ENCODE measurements at places on chromosomes 7 and 10. TPM values are rescaled to one million over a fixed set of nuclear protein-coding genes. Genes with fewer than 3 reads are reported as not detected.

The LRIT1 gene
- not detected for total RNA-seq

The VENTX gene
- not detected for total RNA-seq

The AGAP5 gene
- total RNA-seq, result 4.2 TPM

The MRC1 gene
- total RNA-seq, result 2.0 TPM

The MAGI2 gene
- 99.1 TPM for total RNA-seq

The TCAF2 gene
- 0.49 TPM for total RNA-seq

The CYP2C8 gene
- total RNA-seq, result 0.74 TPM

The HIPK2 gene
- 20.4 TPM for total RNA-seq

Measured in temporal lobe (tissue), 4 donors.